NCI-H774 (cell line): ENCODE measurements at places on chromosomes 7 and 10.
A peak's percentile ranks its signal among the peaks of the same experiment; 100 is the strongest.

DNA sequence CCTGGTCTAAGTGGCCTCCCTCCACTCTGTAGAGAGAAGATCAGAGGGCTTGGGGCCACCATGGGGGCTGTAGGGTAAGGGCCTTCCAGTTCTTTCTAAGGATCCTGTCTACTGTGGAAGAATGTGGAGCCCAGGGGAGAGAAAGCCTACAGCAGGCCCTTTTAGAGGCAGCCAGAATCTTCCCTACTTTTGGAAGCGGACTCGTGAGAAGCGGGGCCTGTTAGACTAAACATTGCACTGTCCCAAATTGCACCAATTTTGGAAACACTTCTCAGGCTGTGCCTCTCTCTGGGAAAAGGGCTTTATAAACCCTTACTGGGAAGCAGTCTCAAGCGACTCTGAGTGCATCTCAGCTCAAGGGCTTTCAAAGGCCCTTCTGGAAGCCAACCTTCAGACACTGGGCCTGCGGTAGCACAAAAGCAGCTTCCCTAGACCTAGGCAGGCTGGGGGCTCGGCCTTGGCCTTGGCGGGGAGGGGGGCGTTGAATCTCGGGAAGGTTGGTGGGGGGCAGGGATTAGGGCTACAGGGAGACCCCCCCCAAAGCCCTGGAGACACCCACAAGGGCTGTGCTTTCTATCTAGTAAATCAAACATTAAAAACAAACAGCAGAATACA lies 298.1 kb downstream of the GFRA1 start:
- DNase-seq, result no peak

DNA sequence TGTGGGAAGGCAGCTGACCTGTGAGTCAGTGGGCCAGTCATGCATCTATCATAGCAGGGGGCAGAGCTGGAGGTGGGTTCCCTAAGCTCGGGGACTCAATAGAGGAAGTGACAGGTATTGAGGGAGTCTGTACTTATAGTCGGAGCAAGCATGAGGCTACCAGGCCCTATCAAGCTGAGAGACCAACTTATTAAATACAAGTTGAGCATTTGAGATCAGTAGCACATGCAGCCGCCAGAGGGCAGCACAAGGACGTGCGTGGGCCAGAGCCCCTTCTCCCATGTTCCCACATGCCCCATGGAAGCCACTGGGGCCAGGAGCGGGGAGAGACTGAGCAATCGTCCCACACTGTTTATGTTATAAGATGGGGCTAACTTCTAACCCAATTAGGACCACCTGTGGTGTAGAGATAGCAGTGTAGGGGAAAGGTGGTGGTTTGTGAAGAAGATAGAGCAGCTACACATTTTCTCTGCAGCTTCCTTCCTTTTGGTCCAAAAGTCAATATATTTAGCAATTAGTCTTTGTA lies 13.0 kb upstream of the STK31 start:
- peak; percentile 20 for DNase-seq

DNA sequence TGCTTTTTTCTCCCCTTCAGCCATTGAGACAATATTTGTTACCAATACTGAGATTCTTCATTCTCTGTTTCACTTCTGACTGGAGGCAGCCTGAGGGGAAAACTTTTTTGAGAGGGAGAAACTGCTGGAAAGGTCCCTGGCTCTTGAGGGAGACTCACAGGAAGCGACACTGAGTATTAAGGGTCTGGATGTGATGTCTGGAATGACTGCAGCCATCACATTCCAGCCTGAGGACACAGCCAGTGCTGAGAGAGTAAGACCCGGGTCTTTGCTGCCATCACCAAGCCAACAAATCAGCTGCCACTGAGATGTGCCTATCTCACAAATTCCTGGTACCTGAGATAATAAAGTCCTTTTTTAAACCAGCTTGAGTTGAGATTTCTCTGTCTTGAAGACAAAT lies 157.4 kb downstream of the DPY19L1 start:
- DNase-seq, result no peak

DNA sequence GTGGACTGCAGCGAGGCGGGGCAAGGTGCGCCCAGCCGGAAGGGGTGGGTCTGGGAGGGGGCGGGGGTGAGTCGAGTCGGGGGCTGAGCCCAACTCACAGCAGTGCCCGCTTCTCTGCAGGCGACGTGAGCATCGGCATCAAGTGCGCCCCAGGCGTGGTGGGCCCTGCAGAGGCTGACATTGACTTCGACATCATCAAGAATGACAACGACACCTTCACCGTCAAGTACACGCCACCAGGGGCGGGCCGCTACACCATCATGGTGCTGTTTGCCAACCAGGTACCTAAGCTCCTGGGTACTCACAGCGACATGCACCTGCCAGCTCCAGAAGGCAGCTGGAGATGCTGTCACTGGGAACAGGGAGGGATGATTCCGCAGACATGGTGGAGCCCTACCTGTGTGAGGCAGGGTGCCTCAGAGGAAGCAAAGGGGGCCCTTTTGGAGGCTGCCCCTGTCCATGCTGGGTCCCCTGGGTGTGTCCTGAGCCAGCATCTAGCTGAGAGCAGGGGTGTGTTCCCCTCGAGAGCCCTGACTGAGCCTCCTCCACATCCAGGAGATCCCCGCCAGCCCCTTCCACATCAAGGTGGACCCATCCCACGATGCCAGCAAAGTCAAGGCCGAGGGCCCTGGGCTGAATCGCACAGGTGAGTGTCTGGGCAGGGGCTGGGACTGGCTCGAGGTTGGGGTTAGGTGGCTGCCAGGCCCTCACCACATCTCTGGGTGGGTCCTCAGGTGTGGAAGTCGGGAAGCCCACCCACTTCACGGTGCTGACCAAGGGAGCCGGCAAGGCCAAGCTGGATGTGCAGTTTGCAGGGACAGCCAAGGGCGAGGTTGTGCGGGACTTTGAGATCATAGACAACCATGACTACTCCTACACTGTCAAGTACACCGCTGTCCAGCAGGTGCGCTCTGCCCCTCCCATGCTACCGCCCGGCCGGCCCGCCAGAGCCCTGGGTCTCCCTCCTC lies 12.8 kb downstream of the FLNC start:
- no peak for DNase-seq

GRCh38 chr7:43877968-43878864 lies 8.9 kb upstream of the MRPS24 start:
- DNase-seq, result no peak

DNA sequence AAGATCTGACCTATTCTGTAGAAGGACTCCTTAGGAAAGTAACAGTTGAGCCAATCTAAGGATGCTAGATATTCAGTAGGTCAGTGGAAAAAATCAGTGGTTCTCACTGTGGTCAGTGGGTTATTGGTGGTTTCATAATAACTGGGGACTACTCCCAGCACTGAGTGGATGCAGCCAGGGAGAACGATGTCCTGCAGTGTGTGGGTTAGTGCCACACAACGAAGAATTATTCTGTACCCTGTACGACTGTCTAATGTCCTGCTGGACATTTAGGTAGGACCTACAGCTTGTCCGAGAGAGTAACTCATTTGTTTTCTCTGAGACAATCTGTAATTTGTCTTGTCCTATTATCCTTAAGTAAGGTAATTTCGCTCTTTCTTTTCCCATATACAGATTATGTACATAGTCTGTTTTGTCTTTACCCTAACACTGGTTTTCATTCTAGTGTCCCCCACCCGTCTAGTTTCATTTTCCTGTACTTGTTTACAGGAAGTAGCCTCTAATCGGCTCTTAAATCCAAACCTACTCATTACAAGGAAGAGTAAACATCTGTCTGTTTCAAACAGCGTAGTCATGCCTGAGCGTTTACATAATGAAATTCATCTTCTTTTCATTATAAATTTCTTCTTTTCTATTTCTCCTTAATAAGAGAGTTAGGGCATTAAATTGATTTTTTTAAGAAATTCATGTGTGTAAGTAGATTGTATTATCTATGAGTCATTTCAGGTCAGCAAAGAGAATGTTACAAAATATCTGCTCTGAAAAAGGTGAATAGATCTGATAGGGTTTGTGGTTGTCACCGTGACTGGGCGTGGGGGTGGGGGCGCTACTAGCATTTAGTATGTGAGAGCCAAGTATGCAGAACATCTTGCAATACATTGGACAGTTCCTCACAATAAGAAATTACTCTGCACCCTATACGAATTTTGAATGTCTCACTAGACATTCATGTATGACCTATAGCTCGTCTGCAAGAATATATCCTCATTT lies 8.3 kb upstream of the ZC3HAV1L start:
- DNase-seq, result peak; percentile 29

- DNase-seq, result no peak
Measured at GRCh38 chr7:16816824-16817223, 12.0 kb upstream of the AGR2 start.

DNA sequence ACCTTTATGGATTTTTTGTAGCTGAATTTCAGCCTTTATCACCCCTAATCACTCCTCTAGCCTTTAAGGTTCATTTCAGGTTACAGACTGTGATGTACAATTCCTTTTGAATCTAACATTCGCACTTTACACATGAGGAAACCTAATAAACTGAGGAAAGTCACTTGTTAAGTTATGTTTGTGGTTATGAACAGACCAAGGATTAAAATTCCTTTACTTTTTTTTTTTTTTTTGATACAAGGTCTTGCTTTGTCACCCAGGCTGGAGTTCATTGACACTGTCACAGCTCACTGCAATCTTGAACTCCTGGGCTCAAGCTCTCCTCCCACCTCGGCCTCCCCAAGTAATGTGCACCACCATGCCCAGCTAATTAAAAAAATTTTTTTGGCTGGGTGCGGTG lies 3.6 kb downstream of the MCU start:
- no peak for DNase-seq

GRCh38 chr10:33883881-33884280 lies 549.4 kb upstream of the NRP1 start:
- no peak for DNase-seq
